HT1080 (cell line): ENCODE measurements at places on chromosomes 13 and 19.

GRCh38 chr13:67075239-67075638 is 154.9 kb downstream of the PCDH9 start:
- DNase-seq = peak; percentile 15

- DNase-seq = no peak
Measured at GRCh38 chr13:94168783-94169453, 310.6 kb downstream of the DCT start.

- peak; percentile 95 for DNase-seq
Measured at GRCh38 chr19:42207767-42208271, 9.7 kb downstream of the DEDD2 start.

GRCh38 chr19:56848166-56848565 is 7.6 kb upstream of the PEG3 start:
- no peak for DNase-seq

DNA sequence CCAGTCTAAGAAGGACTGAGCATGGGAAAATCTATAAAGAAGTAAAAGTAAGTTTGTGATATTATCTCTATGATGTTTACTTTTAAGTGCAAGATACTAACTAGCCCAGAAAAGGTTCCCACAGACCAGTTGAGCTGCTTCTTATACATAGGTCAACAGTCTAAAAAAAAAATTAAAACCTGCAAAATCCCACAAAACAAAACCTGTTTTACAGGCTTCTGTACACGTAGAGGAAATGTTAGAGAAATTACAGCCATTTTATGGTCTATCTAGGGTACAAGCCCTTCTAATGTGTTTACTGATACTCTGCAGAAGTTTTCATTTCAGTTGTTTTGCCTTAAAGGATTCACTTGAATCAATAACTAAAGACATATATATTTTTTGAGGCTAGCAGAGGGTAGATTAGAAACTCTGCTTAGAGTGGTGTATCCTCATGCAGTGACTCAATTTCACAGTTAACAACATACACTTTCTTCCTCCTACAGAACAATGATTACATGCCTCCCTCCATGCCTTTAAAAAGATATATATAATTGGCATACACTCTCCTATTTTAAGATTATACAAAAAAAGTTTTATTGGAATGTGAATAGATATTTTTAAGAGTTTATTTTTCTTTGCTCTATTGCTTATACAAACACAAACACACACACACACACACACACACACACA is 43.9 kb downstream of the CAB39L start:
- no peak for DNase-seq

- no peak for DNase-seq
Measured at GRCh38 chr19:56946159-56946558, 105.6 kb upstream of the PEG3 start.

DNA sequence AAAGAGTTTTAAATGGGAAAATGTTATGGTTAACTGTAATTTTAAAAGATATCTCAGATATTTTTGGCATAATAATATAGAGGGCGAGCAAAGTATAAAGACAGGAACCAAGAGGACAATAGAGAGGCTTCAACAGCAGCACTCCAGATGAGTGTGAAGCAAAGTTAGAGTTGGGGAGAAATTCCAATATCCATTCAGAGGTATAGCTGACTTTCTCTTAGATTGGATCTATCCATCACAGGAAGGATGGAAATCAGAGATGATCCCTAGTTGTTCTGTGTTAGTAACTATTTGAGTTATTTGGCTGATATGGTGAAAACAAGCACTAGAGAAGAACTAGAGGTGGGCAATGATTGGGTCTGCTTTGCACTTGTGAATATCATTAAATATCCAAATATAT is 786.0 kb upstream of the KLHL1 start:
- DNase-seq = no peak

DNA sequence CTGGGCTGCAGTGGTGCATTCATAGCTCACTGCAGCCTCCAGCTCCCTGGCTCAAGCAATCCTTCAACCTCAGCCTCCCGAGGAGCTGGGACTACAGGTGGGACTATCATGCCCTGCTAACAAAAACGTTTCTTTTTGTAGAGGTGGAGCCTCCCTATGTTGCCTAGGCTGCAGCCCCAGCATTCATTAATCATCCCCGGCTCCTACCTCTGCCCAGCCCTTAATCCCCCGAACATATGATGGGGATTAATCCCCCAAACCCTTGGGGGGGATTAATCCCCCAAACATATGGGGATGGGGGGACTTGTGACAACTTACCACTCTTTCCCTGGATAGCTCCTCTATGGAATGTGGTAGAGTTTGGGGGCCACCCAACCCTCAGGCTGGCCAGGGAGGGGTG is 45.9 kb downstream of the SUGP2 start:
- DNase-seq = no peak

GRCh38 chr19:46422344-46422743 is 6.4 kb downstream of the PNMA8C start:
- no peak for DNase-seq
